NCI-H1105 treated with DMSO at 0.1 percent for 48 hours (cell line): ENCODE measurements at places on chromosomes 7 and 10.

DNA sequence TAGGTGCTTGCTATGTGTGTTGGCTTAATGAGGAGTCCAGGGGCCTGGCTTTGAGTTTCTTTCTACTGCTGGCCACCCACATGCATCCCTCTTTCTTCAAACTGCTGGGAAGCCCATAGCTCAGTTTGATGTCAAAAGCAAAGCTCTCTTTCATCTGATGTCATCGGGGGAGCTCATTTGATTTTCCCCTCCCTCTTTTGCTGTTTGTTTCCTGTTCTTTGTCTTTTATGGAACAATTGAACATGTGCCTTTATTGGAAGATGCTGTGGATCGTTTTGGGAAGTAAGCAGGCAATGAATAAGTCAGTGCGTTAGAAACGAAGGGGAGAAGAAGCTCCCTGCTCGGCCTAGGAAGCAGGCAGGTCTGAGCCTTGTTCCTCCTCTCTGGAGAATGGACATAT lies 140.7 kb downstream of the GRK5 start:
- no peak for DNase-seq

GRCh38 chr7:4066206-4066605 lies 615.9 kb upstream of the FOXK1 start:
- DNase-seq, result no peak

- DNase-seq, result no peak
Measured at GRCh38 chr10:74500026-74500704, 326.2 kb upstream of the KAT6B start.

DNA sequence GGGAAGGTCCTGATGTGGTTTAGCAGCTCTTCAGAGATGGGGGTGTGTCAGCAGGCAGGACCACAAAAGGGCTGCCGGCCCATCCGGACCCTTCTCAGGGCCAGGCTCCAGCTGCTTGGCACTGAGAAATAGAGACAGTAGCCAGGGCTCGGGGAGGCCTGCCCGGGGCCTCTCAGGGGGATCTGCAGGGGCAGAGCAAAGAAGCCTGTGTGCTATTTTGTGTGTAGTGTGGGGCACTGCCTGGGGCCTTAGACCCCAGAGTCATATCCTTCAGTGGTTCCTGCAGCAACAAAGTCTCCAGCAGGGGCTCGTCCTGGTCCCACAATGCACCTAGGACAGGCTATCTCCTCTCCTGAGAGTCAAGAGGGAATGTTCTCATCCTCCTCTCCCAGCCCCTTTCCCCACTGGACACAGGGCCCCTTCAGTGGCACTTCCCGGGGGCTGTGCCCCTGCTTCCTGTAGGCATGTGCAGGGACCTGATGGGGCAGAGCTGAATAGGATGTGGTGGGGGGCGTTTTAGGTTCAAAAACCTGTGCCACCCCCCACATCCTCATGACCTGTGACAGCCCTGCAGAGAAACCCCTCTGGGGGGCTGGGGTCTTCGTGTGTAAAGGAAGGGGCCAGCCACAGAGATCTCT lies 159.5 kb upstream of the RHEB start:
- no peak for DNase-seq

DNA sequence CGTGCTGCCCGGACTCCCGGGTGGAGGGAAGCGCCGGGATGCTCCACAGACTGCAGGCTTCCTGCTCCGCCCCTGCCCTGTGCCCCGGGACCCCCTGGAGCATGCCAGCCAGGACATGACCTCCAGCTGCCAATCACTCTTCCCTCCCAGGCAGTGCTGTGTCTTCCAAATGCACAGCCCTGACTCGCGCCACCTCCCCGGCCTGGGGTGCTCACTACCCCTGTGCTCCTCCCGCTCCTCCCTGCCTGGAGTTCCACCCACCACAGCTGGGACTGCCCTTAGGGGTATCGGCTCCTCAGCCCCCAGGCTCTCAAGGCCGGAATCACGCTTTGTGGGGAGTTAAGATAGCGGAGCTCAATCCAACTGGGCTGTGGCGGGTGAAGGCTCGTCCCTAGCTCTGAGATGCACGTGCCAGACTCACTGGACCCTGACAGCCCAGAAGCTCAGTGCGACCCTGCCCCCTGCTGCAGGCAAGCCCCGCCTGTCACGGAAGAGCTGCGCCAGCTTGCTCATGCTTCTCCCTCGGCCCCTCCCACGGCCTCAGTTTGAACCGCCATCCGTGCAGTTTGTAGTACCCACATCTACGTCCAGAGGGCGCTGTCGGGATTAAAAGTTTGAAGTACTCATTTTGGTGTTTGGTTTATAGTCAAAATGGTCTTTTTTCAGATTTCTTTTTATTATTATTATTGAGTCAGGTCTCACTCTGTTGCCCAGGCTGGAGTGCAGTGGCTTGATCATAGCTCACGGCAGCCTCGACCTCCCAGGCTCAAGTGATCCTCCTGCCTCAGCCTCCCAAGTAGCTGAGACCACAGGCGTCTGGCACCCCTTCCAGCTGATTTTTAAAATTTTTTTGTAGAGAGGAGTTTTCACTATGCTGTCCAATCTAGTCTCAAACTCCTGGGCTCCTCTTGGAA lies 142.5 kb upstream of the TCERG1L start:
- no peak for DNase-seq

GRCh38 chr10:125101049-125101448 lies 59.3 kb downstream of the CTBP2 start:
- no peak for DNase-seq

- no peak for DNase-seq
Measured at GRCh38 chr7:102913826-102914225, 1.0 kb downstream of the LRRC17 start.

DNA sequence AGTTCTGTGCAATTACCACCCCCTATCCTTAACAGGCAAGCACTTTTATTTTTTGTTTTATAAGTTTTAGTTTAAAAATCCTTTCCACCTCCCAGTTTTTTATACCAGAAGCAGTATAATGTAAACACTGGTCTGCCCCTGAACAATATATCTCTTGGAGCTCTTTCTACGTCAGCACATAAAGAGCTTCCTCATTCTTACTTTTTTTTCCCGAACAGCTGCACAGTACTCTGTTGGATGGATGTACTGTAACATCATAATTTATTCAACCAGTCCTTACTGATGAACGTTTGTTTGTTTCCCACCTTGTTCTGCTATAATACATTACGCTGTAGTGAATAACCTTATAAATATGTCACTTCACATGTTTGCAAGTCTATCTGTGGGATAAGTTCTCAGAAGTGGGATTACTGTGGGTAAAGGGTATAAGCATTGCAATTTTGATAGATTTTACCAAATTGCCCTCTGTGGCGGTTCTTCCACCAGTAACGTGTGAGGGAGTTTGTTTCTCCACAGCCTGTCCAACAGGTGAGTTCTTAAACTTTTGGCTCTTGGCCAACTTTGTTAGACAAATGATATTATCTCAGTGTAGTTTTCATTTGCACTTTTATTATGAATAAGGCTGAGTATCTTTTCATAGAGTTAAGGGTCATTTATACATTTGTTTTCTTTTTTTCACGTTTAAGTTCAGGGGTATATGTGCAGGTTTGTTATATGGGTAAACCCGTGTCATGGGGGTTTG lies 32.8 kb downstream of the ADRA2A start:
- peak; percentile 58 for DNase-seq

DNA sequence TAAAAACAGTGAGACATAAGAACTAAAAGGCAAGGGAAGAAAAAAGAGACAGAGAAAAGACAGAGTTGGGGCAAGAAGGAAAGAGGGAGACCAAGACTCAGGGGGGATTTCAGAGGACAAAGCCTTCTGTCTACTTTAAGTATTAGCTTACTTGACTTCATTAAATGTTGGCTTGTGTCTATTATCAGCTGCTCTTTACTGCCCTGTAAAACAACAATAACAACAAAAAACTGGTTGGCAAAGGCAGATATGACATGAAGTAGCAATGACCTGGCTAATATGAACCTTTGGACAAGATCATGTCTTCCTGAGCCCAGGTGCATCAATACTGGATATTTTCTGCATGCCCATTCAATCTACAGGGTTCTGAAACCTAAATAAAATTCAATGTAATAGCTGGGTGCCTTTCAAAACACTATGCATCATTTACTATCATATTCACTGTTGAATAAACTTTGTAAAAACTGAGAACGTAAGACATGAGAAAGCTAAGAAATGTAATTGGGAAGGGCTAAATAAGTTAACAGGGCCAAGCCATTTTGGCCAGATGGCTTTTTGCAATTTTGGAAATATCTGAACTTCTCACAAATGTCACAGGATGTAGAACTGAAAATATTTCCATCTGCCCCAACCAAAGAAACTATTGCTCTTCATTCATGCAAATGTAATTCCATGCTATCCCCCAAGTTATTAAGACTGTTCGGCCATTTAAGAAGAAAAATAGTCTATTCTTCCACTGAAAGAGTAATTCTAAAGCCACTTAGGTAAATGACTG lies 49.4 kb downstream of the LRRN3 start:
- no peak for DNase-seq

DNA sequence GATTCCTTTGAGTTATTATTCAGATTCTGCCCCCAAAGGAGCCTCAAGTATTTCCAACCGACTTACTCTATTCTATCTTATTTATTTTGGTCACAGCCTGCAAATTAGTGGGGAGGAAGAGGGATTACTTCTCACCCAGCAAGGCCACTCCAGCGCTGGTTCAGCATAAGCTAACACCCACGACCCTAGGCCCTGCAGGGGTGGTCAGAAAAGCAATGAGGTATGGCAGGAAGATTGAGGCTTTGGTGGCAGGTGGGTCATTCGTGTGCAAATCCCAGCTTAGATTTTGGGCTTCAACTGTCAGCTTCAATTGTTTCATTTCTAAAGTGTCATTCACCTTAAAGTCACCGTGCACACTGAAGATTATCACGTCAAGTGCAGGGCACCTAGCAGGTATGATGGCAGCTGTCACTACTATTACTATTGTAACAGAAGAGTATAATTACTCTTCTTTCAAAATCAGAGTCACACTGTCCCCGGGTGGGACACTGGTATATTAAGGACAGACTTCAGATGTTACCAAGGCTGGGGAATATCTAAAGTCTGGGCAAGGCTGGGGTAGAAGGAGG lies 48.8 kb upstream of the OPTN start:
- no peak for DNase-seq

DNA sequence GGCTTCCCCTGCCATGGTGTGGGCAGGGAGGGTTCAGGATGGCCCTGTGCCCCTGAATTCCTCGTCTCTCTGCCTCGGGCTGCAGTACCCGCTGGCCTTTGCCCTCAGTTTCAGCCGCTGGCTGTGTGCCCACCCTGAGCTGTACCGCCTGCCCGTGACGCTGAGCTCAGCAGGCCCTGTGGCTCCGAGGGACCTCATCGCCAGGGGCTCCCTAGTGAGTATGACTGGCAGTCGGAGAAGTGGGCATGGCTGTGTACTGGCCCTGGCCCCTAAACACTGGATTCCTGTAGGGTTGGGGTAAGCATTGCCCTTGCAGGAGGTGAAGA lies 59.6 kb downstream of the PALD1 start:
- no peak for DNase-seq

GRCh38 chr10:9061871-9062270 lies 1007.4 kb downstream of the GATA3 start:
- no peak for DNase-seq

GRCh38 chr10:110827410-110827809 lies 44.3 kb upstream of the PDCD4 start:
- no peak for DNase-seq

- DNase-seq, result no peak
Measured at GRCh38 chr10:110426294-110427181, 71.2 kb upstream of the DUSP5 start.

DNA sequence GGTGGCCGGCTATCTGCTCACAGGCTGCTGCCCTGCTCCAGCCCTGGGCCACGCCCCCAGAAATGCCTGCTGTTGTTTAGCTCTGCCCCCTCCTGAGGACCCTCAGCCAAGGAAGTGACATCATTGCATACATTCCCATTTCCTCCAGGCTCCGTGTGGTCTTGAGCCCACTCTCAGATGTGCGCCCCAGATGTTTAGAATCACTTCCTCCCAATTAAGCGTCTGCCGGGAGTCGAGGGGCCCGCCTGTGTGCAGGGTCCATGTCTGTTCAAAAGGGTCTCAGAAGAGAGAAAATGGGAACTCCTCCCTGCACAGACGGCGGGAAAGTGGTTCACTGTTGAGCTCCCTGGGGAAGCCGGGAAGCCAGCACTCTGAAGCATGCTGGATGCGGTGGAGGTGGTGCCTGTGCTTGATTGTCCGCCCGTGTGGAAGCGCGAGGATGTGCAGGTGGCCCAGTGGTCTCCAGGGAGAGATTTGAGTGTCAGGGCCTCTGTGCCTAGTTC lies 116.9 kb upstream of the PPIF start:
- DNase-seq, result no peak

DNA sequence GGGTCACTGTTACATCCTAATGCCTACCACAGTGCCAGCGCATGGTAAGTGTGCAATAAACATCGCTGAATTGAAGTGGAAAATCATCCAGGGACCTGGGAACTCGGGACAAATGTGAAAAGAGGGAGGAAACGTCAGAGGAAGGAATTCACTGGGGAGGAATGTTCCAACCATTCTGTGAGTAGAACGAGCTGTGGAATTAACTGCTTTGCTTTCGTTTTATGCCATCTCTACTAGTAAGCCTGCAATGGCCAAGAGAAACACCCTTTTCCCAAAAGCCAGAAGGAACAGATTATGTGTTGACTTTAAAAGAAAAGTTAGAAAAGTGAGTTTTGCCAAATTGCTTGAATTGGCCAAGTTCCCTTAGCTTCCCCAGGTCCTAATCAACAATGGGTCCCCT lies 1044.9 kb downstream of the TYW1 start:
- DNase-seq, result no peak

DNA sequence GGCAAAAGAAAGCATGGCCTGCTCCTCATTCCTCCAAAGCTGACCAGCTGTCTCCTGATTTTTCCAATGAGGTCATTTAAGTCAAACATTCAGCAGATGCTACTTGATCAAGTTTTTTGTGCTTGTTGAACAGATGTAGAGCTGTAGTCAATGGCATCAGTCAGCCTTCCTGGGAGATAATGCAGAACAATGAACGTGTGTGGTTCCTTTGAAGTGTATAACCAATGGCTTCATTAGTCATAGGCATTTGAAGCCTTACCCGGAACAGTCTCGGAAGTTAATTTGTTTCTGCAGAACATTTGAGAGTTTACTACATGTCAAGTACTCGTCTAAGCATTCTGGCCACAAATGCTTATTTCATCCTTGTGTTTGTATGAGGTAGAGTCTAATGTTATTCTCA lies 227.1 kb downstream of the ADRA2A start:
- DNase-seq, result no peak

DNA sequence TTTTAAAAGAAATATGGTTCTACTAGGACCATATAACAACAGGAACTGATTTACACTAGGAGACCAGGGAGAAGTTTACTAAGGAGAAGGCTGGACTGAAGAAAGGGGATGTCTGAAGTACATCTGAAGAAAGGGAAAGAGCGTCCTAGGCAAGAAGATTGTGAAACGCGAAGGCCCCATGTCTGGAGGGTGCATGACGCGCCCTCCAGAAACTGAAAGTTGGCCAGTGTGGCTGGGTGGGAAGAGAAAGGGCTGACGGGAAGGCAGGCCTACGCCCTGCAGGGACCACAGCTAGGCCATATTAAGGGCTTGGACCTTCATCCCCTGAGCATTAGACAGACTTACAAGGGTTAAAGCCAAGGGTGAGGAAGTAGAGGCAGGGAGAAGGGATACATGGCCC lies 158.0 kb downstream of the TRIL start:
- DNase-seq, result no peak

- DNase-seq, result peak; percentile 90
Measured at GRCh38 chr7:22251281-22251680, 105.7 kb downstream of the RAPGEF5 start.
